Activated effector memory CD4-positive, alpha-beta T cell treated with Interleukin-2 at 50 U/mL for 16 hours (primary cell): ENCODE measurements at places on chromosomes 4 and X.

GRCh38 chr4:184024637-184025036, 119.5 kb downstream of the STOX2 start:
- no peak for DNase-seq

- DNase-seq, result peak; percentile 4
These were observed 20.4 kb downstream of the SLC25A53 start for GRCh38 chrX:104136241-104137019.

DNA sequence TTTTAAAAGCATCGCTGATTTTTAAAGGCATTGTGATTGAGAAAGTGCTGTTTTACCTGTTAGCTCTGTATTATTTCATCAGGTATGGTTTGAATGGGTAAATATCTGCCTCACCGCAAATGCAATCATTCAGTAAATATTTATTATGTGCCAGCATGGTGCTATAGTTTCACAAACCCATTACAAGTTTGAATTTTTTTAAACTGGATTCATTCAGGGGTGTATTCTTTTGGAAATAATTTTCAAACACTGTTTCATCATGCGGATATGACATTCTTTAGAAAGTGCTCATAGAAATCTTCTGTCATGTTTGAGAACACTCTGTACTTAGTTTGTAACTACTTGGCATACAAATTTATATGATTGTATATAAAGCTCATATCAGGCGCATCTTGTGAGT, 37.2 kb downstream of the LIMCH1 start:
- no peak for DNase-seq

- DNase-seq, result no peak
These were observed 48.6 kb downstream of the FAM53A start for GRCh38 chr4:1635464-1635863.

DNA sequence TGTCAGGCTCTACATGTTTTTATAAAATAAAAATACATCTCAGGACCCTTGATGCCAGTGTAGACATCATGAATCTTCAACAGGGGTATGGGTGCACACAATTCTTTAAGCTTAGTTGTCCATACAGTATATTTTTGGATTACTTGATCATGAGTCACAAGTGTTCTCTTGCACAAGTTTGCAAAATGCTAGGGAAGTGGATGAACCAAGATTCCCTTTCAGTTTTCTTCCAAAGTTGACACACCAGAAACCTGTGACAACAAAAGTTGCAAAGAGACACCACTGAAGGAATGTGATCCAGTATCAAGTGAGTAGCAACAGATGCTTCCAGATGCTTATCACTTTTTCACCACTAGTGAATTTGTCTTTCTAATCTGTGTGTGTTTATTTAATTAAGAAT, 1021.2 kb downstream of the PCDH7 start:
- DNase-seq, result no peak

DNA sequence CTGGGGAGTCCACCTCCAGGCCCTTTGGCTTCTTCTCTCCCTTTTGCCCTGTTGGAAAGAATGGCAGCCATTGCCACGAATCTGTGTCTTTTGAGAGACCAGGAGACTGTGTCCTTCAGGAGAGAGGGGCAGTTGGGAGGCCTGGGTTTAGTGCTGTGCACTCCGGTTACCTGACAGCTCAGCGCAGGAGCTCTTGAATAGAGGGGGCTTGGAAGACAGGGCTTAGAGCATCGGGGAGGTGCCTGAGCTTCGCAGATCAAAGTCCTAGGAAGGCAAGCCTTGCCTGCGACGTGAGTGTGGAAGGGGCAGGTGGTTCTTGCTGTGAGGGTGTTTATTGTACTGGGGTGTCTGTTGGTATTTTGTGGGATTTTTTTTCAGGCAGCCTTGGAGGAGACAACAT, 41.9 kb upstream of the TADA2B start:
- DNase-seq, result no peak
